T follicular helper cell (primary cell): ENCODE measurements at places on chromosomes 4 and X.

DNA sequence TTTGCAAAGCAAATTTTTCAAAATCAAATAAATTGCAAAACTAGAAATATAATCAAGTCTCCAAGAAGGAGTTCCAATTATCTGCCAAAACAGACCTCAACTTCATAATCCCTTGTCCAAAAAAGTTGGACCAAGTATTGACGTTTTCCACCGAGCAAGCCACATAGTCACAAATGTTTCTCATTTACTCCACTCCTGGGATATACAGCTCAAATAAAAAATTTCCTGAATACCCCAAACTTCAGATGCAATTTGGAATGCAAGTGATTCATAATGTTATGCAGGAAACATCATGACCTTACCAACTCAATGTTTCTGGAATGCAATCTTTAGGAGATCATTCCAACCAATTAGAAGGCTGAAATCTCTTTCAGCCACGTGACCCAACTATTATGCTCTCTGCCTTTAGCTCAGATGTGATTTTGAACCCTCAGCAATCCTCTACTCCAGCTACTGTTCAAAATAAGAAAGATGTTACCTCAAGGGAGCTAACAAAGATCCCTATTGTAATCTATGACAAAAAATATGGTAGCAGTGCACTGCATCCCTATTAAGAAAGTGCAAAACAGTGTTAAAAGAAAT, 72.4 kb downstream of the PRDM5 start:
- no peak for DNase-seq

- DNase-seq, result no peak
These were observed 432.7 kb upstream of the PABPC4L start for GRCh38 chr4:134634301-134634700.

GRCh38 chrX:17679261-17679660, 58.0 kb upstream of the SCML1 start:
- DNase-seq, result no peak

DNA sequence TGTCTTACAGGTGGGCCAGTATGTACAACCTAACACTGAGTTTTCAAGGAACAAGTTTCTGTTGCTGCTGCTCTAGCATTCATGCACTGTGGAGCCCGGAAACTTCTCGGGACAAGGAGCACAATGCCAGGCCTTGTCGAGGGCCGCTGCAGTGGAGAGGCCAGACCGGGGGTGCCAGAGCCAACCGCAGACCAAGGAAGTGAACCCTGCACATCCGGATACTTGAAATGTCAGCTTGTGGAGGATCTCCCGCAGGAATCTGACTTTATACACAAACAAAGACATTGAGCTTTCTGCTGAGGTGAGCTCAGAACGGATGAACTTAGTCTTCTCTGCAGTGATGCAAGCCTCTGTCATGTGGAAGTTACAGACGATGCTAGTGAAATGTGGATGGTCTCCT, 99.5 kb downstream of the ZNF827 start:
- DNase-seq, result no peak

DNA sequence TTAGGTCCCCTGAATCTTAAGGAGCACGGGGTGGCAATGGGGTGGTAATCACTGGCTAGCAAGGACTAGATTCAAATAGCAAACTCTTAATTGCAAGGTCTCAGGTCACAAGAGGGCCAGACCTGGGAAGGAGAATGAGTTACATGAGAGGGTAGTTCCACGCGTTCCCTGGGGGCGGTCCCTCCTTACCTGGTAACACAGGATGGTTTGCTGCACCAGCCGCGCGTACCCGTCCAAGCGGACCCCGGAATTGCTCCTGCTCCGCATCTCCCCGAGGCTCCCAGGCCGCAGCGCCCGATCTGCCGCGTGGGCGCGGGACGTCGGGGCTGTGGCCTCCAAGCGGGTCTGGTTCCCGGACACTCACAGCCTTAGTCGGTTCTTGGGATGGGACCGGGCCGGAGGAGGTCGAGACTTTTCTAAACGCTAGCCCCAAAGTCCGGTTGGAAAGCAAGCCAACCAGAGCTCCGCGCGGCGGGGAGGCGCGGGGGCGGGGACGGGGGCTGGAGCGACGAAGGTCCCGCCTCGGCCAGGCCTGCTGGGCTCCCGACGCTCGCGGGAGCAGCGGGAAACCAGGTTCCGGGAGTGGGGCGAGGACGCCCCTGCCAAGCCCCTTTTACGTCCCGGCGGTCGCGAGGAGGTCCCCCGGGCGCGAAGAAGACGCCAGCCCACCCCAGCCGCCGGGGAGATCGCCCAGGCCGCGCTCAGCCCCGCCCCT, at the start of gene PHKA2:
Gene PHKA2 (minus strand): TSS at position 449 of the 715 bp plus-strand sequence. CDS start 182 bp downstream, at position 267.
- peak; percentile 2 for DNase-seq

- DNase-seq, result no peak
These were observed 53.8 kb downstream of the HADH start for GRCh38 chr4:108043526-108043925.
